ENCODE measurements at places on chromosomes 16 and 17. TPM values are rescaled to one million over a fixed set of nuclear protein-coding genes. Genes with fewer than 3 reads are reported as not detected.

- no peak overlapping the region for H3K4me3 ChIP-seq
- H3K4me1 ChIP-seq: no peaks in the 10 kb centered on the region
- H3K27ac ChIP-seq: no peak overlapping the region
Measured at GRCh38 chr16:53154513-53154912, 99.7 kb downstream of the CHD9 start.

- H3K27ac ChIP-seq: no peak overlapping the region
- no peaks in the 10 kb centered on the region for H3K36me3 ChIP-seq
Measured at GRCh38 chr17:79872762-79873161, 33.5 kb upstream of the CBX4 start.

GRCh38 chr16:9860876-9861275, 321.4 kb downstream of the GRIN2A start:
- DNase-seq: no peak
- no peaks in the 10 kb centered on the region for H3K36me3 ChIP-seq
- no peak overlapping the region for H3K27ac ChIP-seq
- H3K4me1 ChIP-seq: no peaks in the 10 kb centered on the region
- H3K27me3 ChIP-seq: no peaks in the 10 kb centered on the region
- H3K4me3 ChIP-seq: no peak overlapping the region

DNA sequence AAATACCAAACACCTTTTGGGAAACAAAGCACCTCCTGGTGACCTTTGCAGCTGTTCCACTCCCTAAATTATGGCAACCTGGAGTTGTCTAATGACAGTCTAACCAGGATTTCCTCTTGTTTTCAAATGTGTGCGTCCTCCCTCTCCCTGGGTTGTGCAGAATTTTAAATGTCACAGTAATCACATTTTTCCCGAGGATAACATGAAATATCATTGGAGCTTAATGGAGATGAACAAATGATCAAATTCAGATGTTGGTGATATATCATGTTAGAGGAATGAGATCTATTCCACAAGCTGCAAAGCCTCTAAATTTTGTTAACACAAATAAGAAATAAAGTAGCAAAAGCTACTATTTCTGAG, 86.9 kb upstream of the HLF start:
- DNase-seq: no peak
- H3K4me1 ChIP-seq: no peaks in the 10 kb centered on the region
- H3K27me3 ChIP-seq: no peaks in the 10 kb centered on the region
- no peak overlapping the region for H3K27ac ChIP-seq
- H3K36me3 ChIP-seq: no peaks in the 10 kb centered on the region

The TMC7 gene
- 0.36 TPM for total RNA-seq

GRCh38 chr16:66400503-66401380, 26.4 kb upstream of the BEAN1 start:
- no peak for DNase-seq
- H3K27me3 ChIP-seq: no peaks in the 10 kb centered on the region
- no peaks in the 10 kb centered on the region for H3K36me3 ChIP-seq

GRCh38 chr17:60256174-60256573, 106.4 kb downstream of the CA4 start:
- no peaks in the 10 kb centered on the region for H3K27me3 ChIP-seq
- DNase-seq: no peak
- peaks cover 14% of the 10 kb centered on the region for H3K4me1 ChIP-seq
- H3K4me3 ChIP-seq: no peak overlapping the region
- H3K36me3 ChIP-seq: no peaks in the 10 kb centered on the region
- peak overlapping the region; percentile 22 for H3K27ac ChIP-seq

- no peaks in the 10 kb centered on the region for H3K36me3 ChIP-seq
- no peak for DNase-seq
- peaks cover 12% of the 10 kb centered on the region for H3K4me1 ChIP-seq
- H3K27ac ChIP-seq: no peak overlapping the region
- H3K27me3 ChIP-seq: no peaks in the 10 kb centered on the region
Measured at GRCh38 chr16:3118204-3118790, 5.9 kb downstream of the ZNF205 start.

DNA sequence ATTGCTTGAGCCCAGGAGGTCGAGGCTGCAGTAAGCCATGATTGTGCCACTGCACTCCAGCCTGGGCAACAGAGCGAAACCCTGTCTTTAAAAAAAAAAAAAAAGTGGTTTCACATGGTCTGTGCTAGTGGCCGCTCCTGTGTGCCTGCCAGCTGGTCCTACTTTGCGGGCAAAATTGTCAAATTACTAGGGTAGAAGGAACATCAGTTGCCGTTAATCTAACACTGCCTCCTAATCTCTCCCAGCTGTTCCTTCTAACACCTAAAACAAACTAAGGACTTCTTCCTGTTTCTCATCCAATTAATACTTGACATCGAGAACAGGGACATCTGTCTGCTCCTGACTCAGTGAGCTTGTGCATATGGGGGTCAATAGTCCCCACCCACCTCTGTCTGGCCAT, 23.9 kb downstream of the TMEM11 start:
- no peaks in the 10 kb centered on the region for H3K4me1 ChIP-seq
- H3K4me3 ChIP-seq: no peak overlapping the region
- no peak for DNase-seq
- peaks cover 4% of the 10 kb centered on the region for H3K36me3 ChIP-seq
- H3K27ac ChIP-seq: peak overlapping the region; percentile 11

GRCh38 chr16:70777973-70778406, 23.0 kb downstream of the VAC14 start:
- H3K4me3 ChIP-seq: no peak overlapping the region
- no peaks in the 10 kb centered on the region for H3K4me1 ChIP-seq
- peaks cover 47% of the 10 kb centered on the region for H3K36me3 ChIP-seq
- no peak overlapping the region for H3K27ac ChIP-seq
- H3K27me3 ChIP-seq: no peaks in the 10 kb centered on the region

GRCh38 chr16:67468731-67469130, 12.2 kb downstream of the ATP6V0D1 start:
- H3K27me3 ChIP-seq: no peaks in the 10 kb centered on the region
- no peaks in the 10 kb centered on the region for H3K36me3 ChIP-seq
- peaks cover 38% of the 10 kb centered on the region for H3K4me1 ChIP-seq
- H3K4me3 ChIP-seq: no peak overlapping the region

DNA sequence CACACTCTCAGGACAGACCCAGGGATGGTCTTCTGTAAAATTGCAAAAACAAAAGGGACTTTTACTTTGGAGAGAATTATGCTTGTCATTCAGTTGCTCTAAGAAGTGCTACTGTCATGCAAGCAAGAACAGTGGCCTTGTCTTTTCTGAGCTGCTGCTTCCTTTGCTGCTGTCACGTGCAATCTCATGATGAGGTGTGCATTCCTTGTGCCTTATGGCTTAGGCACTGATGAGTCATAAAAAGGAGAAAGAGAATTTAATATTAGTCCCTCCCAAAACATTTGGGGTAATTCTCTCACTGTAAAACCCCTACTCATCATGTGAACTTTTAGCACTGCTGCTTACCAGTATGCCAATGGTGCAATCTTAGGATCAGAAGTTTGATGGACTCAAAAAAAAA, 2051.3 kb downstream of the TP53TG3F start:
- DNase-seq: no peak
- H3K4me1 ChIP-seq: no peaks in the 10 kb centered on the region
- no peak overlapping the region for H3K27ac ChIP-seq
- no peak overlapping the region for H3K4me3 ChIP-seq

- no peak overlapping the region for H3K4me3 ChIP-seq
- H3K27ac ChIP-seq: no peak overlapping the region
Measured at GRCh38 chr17:51638971-51639370, 378.6 kb downstream of the UTP18 start.

DNA sequence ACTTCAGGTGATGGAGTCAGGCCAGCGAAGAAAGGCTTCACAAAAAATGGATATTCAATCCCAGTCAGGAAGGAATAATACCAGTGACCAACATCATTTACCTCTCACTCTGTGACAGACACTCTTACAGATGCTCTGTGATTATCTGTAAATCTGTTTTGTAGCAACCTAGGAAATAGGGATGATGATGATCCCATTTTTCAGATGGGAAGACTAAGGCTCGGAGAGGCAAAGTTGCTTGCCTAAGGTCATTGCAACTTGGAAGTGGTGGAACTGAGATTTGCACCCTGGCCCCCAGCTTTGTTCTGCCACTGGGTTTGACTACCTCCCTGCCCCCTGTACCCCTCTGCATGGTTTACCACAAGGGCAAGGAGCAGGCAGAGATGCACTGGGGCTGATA, 14.1 kb upstream of the WSCD1 start:
- no peaks in the 10 kb centered on the region for H3K4me1 ChIP-seq
- H3K4me3 ChIP-seq: no peak overlapping the region
- DNase-seq: no peak
- no peak overlapping the region for H3K27ac ChIP-seq
- no peaks in the 10 kb centered on the region for H3K36me3 ChIP-seq

The SIAH1 gene
- 27.5 TPM for total RNA-seq

GRCh38 chr17:67769231-67769630, 51.5 kb downstream of the NOL11 start:
- no peak overlapping the region for H3K27ac ChIP-seq
- H3K36me3 ChIP-seq: no peaks in the 10 kb centered on the region
- H3K4me1 ChIP-seq: no peaks in the 10 kb centered on the region

The FOXC2 gene
- 2.2 TPM for total RNA-seq

DNA sequence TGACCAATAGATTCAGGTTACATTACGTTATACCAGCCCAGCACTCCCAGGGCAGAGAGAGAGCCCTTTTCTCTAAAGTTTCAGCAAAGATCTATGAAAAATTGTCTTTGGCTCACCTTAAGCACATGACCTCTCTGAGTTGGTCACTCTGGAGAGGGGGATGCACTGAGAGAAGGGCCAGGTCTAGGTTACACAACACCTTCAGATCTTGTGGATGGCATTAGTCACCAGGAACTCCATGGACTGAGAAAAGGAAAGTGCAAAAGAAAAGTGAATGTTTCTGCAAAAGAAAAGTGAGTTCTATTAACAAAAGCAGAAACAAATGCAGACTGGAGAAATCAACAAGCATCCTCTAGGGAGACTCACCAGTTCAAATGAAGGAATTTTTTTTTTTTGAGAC, 253.3 kb upstream of the SALL1 start:
- H3K27me3 ChIP-seq: no peaks in the 10 kb centered on the region

DNA sequence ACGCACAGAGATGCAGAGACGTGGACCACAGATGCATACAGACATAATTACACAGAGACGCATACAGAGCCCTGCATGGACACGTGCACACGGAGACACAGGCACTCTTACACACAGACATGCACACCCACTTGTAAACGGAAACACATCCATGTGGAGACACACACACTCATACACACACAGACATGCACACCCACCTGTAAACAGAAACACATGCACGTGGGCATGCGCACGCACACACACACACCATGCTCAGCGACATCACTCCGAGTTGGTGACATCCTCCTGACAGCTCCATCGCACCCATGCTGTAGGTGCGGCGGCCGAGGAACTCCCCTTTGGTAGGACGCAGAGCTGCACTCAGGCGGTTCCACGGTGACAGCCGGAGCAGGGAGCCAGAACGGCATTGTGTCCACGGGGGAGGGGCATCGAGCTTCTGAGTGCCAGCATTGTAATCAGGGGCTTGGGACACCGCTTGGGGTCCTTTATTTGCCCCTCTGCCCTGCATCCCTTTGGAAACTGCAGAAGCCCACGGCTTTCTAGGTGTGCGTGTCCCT, 233.5 kb downstream of the RBFOX3 start:
- H3K36me3 ChIP-seq: no peaks in the 10 kb centered on the region
- H3K27me3 ChIP-seq: no peaks in the 10 kb centered on the region
- H3K4me1 ChIP-seq: no peaks in the 10 kb centered on the region
- no peak for DNase-seq

- no peak overlapping the region for H3K27ac ChIP-seq
- no peak overlapping the region for H3K4me3 ChIP-seq
- H3K4me1 ChIP-seq: no peaks in the 10 kb centered on the region
- no peaks in the 10 kb centered on the region for H3K27me3 ChIP-seq
- DNase-seq: no peak
Measured at GRCh38 chr17:27209316-27209715, 84.6 kb upstream of the WSB1 start.

DNA sequence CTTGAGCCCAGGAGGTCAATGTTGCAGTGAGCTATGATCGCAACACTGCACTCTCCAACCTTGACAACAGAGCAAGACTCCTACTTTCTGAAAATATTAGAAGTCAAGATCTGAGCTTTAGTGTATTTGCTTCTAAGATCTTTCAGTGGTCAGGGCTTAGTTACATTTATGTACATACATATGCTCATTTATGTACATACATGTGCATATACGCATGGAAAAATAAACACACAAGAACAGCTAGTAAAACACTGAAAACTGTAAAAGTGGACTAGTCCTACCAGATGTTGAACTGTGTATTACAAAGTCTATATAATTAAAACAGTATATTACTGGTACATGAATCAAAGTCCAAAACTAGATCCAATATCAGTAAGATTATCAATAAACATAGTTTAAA, 28.3 kb downstream of the PTRH2 start:
- no peak overlapping the region for H3K27ac ChIP-seq
- H3K4me3 ChIP-seq: no peak overlapping the region
- DNase-seq: no peak
- H3K36me3 ChIP-seq: peaks cover 99% of the 10 kb centered on the region
- no peaks in the 10 kb centered on the region for H3K27me3 ChIP-seq
- H3K4me1 ChIP-seq: no peaks in the 10 kb centered on the region

The PRKCB gene
- total RNA-seq: 6.5 TPM

DNA sequence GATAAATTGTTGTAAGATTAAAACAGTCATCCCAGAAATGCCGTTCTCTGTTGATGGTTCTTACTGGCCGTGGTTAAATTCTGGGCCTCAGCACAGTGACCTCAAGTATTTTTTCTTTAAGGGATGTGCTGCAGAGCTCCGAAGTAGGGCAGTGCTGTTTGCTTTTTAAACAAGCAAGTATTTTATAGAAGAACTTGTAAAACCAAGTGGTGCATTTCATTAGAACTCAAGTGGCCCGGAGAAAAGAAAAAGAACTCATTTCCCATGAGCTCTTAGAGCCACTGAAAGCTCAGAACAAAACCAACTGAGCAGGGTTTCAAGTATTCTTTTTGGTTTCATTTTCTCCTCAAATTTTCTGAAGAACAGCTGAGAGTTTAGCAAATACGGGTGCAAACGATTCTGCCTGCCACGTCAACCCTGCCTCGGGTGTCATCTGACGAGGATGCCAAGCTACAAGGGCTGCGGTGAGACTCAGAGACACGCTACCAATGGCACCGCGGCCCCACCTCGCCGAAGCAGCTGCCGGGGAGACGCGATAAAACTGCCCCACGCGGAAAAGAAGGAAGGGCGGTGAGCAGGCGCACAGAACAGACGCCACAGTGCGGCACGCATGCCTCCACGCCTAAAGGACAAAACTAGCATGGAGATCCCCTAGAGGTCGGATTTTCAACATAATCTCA, 6.3 kb downstream of the LMF1 start:
- H3K4me1 ChIP-seq: peaks cover under 1% of the 10 kb centered on the region
- H3K4me3 ChIP-seq: no peak overlapping the region
- H3K36me3 ChIP-seq: no peaks in the 10 kb centered on the region
- no peak for DNase-seq
- no peak overlapping the region for H3K27ac ChIP-seq
